LHCN-M2 (cell line): ENCODE measurements at places on chromosomes 4 and X. TPM values are rescaled to one million over a fixed set of nuclear protein-coding genes. Genes with fewer than 3 reads are reported as not detected.

The GDPD2 gene
- total RNA-seq = not detected in 2 replicates

The CFAP299 gene
- 0.71 and 1.3 TPM in 2 replicates for total RNA-seq

The NAT8L gene
- 0.90 and 0.98 TPM in 2 replicates for total RNA-seq

The TRAM1L1 gene
- total RNA-seq = 6.9 TPM in 2 replicates

The AIMP1 gene
- 31.0 and 32.0 TPM in 2 replicates for total RNA-seq

The FREM3 gene
- not detected in 2 replicates for total RNA-seq

The APBB2 gene
- 109 and 112 TPM in 2 replicates for total RNA-seq
